HepG2 (cell line): ENCODE measurements at places on chromosomes 3 and 15.

DNA sequence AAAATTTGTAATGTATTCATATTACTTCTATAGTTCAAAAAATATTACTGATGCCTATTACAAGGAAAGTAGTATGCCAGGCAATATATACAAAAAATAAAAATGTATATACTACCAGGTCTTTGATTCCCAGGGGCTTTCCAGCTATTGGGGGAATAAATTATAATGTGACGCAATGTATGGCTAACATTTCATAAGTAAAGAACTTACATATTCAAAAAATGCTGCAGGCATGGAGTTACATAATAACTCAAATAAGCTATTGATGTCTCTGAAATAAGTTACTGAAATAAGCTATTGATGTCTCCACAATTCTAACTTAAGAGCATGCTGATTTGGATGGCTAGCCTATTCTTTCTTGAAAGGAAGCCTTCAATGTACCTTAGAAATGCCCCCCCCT is 30.2 kb downstream of the MCCC1 start:
- DNase-seq, result no peak

GRCh38 chr15:31260646-31261265 is 65.9 kb upstream of the KLF13 start:
- no peak for DNase-seq

- DNase-seq, result peak; percentile 43
Observed at GRCh38 chr15:65766422-65767263, 25.4 kb downstream of the DENND4A start.

DNA sequence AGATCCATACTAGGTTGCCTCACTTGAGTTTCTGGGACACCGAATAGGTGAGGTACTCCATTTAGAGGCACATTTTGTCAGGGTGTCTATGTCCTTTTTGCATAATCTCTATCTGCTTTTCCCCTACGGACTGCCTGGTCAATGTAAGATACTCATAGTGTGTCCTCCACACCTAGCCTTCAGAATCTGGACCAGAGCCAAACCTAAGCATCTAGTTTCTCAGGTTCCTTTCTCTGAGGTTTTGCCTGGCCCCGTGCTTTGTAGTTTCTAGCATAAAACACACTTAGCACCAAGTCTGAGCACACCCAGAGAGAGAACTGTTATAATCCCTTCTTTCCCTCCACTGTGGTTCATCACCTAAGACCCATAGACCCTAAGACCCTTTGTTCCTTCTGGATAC is 105.9 kb upstream of the MLF1 start:
- no peak for DNase-seq

GRCh38 chr3:148955544-148956346 is 35.6 kb upstream of the GYG1 start:
- DNase-seq, result peak; percentile 47

- no peak for DNase-seq
Observed at GRCh38 chr3:119018690-119019463, 15.8 kb downstream of the IGSF11 start.
